ENCODE measurements at places on chromosomes 4 and X. TPM values are rescaled to one million over a fixed set of nuclear protein-coding genes. Genes with fewer than 3 reads are reported as not detected.

DNA sequence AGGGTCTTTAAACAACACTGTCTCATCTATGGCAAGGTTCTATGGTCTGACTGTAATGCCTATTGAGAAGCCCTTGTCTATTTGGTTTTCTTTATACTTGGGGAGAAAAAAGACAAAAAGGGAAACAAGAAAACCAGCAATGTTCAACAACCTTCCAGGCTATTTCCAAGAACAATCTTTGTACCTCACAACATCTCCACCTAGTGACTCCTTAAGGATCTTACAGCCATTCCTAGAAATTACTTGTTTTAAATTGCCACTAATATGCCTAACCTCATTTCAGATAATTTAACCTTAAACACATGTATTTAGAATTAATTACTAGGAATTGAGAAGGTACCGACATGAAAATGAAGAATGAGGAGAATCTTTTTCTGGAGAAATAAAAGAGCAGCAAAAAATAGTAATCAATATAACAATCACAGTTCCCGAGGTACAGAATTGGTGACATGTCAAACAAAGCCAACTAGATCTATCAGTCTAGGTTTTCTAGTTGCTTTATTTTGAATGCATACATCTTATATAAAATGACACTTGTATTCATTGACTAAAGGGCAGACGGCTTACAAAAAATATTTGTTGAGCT is 1.6 kb upstream of the RBM46 start:
- H3K36me3 ChIP-seq, result no peaks in the 10 kb centered on the region
- no peak for DNase-seq
- no peak overlapping the region for H3K27ac ChIP-seq
- H3K27me3 ChIP-seq, result no peaks in the 10 kb centered on the region
- H3K4me3 ChIP-seq, result no peak overlapping the region

DNA sequence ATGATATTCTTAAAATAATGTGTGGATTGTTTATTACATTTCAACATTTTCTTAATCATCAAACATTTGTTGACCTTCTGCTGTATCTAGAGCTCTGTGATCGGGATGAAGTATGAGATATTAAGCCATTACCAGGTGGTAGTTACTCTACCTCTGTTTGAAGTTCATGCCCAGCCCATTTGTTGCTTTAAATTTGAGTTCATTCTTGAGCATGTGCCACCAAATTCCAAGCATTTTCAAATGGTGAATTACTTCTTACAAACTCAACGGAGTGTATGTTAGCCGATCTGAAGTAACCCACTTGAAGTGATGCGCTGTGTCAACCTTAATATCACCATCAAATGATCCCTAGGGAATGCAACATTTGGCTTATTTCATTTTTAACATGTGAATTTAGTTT is 7.3 kb upstream of the DTHD1 start:
- no peaks in the 10 kb centered on the region for H3K36me3 ChIP-seq
- no peak overlapping the region for H3K4me3 ChIP-seq
- H3K27me3 ChIP-seq, result no peaks in the 10 kb centered on the region
- no peak overlapping the region for H3K27ac ChIP-seq
- no peak for DNase-seq
- H3K4me1 ChIP-seq, result no peaks in the 10 kb centered on the region

DNA sequence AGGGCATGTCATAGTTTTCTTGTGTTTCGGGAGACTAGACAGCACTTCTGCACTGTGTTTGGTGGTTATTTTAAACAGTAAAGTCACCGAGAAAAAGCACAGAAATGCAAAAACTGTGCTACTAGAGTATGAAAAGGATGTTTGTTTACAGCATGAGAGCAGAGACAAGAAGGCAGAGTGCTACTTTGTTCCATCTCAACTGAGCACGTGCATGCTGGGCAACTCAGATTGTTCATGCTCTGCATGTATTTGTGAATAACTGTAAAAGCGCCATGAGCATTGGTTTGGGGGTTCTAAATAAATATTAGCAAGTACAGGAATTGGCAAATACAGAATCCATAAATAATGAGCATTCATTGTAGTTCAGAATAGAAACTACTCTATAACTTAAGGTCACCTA is 7.4 kb downstream of the EVC start:
- H3K4me1 ChIP-seq, result peaks cover 12% of the 10 kb centered on the region
- H3K4me3 ChIP-seq, result no peak overlapping the region
- H3K27ac ChIP-seq, result peak overlapping the region; percentile 51
- H3K36me3 ChIP-seq, result no peaks in the 10 kb centered on the region

Gene GNRHR
- not detected for total RNA-seq

- H3K4me1 ChIP-seq, result no peaks in the 10 kb centered on the region
- no peak for DNase-seq
- no peaks in the 10 kb centered on the region for H3K27me3 ChIP-seq
- no peaks in the 10 kb centered on the region for H3K36me3 ChIP-seq
- no peak overlapping the region for H3K27ac ChIP-seq
Measured at GRCh38 chr4:13992041-13992440, 364.5 kb upstream of the BOD1L1 start.
